ENCODE measurements at places on chromosomes 16 and 17.

GRCh38 chr16:8623634-8624033 is 2.1 kb downstream of the METTL22 start:
- no peak for DNase-seq

DNA sequence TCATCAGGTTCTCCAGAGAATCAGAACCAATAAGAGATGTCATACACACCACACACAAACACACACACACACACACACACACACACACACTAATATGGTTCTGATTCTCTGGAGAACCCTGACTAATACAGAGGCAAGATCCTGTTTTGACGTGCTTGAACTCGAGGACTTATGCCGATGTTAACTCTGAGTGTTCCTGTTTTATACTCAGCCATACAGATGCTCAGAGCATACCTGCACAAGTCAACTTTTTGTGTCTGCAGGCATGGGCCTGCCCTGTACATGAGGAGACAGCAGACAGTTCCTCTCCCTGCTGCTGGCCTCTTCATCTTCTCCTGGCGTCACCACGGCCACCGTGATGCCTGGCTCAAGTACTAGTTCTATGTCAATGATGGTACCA is 635.9 kb downstream of the WWOX start:
- no peak for DNase-seq

GRCh38 chr16:50916040-50916439 is 174.2 kb downstream of the CYLD start:
- DNase-seq: no peak

DNA sequence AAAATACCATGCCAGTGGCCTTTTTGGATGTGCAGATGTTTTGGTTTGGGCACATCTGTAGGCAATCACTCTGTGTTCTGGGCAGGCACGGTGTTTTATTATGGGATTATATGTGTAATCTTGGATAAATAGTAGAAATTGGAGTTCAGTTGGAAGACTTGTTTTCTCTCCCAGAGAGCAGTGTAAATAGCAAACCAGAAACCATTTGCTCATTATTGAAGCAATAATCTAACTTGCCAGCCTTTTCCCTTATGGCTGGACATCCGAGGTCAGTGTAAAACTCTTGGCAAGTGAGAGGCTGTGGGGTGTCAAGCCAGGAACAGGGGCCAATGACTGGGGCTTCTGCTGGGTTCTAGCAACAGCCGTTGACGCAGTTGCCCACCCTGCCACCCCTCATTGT is 69.9 kb downstream of the IRX3 start:
- DNase-seq: no peak

GRCh38 chr16:62738666-62739460 is 702.6 kb upstream of the CDH8 start:
- DNase-seq: no peak

DNA sequence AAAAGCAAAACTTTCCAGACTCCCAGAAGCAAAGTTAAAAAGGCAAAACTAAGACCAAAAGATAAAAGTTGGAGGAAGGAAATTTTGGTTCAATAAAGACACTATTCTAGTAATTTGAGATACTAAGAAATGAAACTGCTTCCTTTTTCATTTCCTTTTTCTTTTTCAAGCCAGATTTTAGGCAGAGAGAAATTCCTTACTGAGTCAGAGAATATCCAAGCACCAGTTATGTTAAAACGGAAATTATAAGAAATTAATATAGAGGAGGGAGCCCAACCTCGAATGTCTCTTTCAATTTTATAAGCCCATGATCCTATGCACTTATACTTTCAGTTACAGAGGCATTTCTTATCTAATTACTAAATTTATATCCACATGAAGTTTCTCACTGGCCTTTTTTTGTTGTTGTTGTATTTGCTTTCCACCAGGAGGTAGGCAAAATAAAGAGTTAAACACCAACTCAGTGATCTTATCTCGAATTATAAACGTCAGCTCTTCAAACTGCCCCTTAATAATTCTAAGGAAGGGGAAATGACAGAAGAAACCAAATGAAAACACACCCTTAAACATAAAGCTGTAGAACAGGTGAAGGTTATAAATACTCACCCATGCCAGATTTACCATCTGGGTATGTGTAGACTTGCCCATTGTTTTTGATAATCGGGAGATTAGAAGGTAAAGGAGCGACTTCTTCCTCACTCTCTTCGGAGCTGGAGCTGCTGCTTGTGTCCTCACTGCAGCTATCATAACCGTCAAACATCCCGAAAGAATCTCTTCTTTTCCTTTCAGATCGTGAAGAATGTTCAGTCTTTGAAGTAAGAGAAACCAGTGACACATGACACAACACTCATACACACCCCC is 35.2 kb downstream of the MBTD1 start:
- DNase-seq: no peak

DNA sequence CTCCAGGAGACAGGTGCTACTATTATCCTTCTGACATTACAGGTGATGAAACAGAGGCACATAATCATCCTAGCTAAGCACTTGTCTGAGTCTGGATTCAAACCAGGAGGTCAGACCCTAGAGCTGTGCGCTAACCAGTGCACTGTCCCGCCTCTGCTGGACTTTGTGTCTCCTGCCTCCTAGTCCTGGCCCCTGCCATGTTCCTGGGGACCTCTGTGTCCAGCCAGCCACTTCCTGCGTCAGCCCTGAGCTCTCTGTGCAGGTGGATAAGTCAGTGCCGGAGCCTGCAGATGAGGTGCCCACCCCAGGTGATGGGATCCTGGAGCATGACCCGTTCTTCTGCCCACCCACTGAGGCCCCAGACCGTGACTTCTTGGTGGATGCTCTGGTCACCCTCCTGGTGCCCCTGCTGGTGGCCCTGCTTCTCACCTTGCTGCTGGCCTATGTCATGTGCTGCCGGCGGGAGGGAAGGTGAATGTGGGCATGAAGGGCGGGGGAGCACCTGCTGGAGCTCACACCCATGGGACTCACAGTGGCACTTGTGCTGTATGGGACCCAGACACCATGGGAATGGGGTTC is 4.2 kb downstream of the SGCA start:
- DNase-seq: no peak

- DNase-seq: no peak
Measured at GRCh38 chr17:80608326-80608725, 63.7 kb downstream of the RPTOR start.

- no peak for DNase-seq
Measured at GRCh38 chr16:71738855-71739254, 14.4 kb upstream of the PHLPP2 start.

All from T-helper 1 cell (primary cell).